ENCODE measurements at places on chromosomes 2 and 18. TPM values are rescaled to one million over a fixed set of nuclear protein-coding genes. Genes with fewer than 3 reads are reported as not detected.

DNA sequence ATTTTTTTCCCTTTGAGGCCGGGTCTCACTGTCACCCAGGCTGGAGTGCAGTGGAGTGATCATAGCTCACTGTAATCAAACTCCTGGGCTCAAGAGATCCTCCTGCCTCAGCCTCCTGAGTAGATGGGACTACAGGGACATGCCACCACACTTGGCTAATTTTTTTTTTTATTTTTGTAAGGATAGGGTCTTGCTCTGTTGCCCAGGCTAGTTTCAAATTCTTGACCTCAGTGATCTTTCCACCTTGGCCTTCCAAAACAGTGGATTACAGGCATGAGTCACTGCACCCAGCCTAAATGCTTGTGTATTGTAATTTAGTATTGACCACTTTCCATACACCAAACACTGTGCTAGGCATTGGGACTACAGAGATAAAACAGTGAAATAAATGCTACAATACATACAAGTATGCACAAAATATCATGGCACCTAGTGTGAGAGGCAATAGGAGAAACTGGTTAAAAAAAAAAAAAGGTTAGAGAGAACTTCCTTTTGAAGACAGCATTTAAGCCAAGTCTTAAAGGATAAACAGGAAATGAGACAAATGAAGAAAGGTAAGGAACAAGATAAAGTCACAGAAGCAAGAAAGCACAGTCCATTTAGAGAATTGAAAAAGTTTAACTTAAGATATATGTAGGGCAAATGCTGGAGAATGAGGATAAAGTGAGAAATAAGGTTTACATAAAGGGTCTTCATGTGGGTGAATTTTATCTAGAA, 113.4 kb downstream of the GORASP2 start:
- no peak for DNase-seq

- DNase-seq, result no peak
Measured at GRCh38 chr2:20513946-20514345, 67.1 kb downstream of the RHOB start.

GRCh38 chr18:72174972-72175649, 369.0 kb downstream of the CBLN2 start:
- DNase-seq, result no peak

- no peak for DNase-seq
Measured at GRCh38 chr18:56433919-56434318, 204.5 kb downstream of the TXNL1 start.

DNA sequence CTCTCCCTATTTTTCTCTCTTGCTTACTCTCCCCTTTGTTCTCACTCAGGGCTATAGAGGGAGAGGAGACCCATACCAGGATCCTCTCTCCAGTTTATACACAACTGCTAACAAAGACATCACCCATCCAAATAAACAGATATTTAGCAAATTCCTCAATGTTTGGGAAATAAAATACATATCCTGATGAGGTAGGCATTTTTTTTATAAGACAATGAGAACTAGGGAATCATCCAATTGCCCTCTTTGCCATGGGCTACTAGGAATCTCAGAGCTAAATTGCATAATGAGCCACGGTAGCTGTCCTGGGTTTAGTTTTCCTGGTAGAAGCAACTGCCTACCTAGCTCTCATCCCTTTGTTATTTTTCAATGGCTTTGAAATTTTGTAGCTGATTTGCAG, 27.1 kb downstream of the CAPN14 start:
- no peak for DNase-seq

GRCh38 chr2:172588931-172589330, 33.0 kb downstream of the PDK1 start:
- no peak for DNase-seq

DNA sequence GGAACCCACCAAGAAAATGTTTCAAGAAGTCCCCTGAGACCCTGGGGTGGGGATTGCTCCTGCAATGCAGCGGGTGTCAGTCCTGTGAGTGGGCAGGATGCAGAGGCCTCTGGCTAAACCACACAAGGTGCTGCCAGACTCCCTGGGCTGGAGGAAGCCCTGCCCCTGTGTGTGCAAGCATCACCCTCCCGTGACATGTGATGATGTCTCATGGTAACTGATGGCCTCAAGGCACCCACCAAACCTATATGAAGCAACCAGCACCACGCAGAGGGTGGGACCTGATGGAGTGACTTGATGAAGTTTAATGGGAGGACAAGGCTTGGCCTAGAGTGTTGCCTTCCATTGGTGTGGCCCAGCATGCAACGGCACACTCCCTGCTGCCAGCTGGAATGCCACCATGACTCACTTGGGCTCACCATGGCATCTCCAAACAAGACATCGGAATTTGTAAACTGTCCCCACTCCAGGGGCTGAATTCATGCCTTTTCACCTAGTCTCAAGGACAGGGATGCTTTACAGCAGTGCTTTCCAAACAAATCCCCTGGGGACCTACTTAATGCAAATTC, 8.7 kb upstream of the SLC14A1 start:
- no peak for DNase-seq

DNA sequence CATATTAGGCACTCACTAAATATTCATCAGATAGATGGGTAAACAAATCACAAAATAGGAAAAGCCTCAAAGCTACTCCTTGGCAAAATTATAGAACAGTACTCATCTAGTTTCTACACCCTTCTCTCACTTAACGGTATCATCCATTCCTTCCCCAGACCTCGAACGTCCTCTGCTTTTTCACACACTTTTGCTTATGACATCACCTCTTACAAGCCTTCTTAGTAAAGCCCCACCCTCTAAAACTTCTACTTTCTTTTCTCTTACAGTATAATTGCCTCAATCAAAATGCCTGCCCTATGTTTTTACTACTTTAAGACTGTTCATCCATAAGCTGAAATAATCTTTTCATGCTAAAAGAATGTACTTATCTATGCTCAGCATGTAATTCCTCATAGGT, 8.1 kb downstream of the CHN1 start:
- DNase-seq, result no peak

- DNase-seq, result no peak
Measured at GRCh38 chr2:189210250-189211087, 30.9 kb upstream of the COL5A2 start.

GRCh38 chr2:155730804-155731203, 601.7 kb downstream of the NR4A2 start:
- no peak for DNase-seq

DNA sequence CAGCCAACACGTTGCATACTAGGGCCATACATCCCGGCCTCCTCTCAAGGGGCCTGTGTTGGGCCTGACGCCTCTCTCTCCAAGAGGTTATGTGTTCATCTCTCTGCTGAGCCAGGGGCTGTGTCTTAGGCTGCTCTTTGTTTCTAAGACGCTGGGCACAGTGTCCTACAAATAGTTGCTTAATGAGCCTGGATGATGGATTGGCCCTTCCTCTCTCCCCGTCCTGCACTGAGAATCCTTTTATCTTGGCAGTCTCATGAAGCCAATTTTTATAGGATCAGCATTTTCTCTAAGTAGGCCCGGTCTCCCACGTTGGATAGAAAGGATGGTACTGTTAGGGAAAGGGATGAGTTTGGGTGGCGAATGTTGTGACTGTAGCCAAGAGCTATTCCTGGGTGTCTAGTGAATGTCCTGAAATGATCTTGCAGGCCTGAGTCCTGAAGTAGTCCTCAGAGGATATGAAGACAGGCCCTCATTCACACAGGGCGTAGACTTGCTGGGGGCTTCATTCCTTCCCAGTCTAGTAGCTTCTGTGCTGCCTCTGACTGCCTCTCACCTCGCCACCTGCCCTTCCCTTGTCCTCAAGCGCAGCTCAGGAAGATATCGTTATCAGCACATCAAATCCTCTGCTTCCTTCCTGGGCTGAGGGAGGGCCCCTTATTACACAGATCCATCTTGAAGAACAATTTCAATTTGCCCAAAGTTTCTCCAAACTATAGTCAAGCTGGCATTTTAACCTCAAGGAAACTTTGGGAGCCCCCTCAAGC, 8.8 kb downstream of the LBH start:
- DNase-seq, result no peak

DNA sequence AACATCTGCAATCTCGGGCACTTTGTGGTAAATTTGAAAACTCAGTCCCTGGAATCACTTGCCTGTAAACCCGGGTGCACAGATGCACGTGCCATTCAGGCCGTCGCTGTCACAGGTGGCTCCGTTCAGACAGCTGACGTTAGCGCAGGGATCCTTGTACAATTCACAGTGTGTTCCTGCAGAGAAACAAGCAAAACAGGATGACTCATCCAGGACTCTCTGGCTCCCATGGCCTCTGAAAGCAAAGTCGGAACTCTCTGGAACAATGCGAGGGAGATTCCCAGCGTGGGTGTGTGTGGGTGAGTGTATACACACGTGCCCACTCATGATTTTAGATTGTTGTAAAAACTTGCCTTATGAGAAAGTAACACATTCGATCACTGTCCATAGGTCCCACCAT, 136.1 kb upstream of the PID1 start:
- DNase-seq, result no peak

DNA sequence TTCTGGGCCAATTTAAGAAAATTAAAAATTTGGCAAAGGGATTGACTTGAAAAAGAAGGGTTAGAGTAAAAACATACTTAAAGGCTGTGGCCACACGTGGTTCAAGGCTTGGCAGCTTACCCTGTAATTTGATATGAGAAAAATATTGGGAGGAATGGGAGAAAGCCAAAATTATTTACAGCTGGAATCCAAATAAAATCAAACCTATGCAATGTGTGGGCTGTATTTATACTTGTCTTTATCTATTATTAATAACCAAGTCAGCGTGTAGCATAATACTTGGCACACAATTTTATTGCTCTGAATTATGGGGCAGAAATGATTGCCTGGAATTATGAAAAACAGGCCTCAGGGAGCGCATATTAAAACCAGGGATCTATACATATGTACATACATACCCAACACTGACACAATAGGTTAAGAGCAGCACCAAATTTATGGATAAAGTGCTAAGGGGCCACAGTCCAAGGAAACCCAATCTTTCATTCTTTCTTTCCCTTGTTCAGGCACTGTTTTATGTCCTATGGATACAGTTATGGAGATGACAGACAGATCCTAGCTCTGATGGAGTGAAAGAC, 35.6 kb downstream of the FAM124B start:
- DNase-seq, result no peak

DNA sequence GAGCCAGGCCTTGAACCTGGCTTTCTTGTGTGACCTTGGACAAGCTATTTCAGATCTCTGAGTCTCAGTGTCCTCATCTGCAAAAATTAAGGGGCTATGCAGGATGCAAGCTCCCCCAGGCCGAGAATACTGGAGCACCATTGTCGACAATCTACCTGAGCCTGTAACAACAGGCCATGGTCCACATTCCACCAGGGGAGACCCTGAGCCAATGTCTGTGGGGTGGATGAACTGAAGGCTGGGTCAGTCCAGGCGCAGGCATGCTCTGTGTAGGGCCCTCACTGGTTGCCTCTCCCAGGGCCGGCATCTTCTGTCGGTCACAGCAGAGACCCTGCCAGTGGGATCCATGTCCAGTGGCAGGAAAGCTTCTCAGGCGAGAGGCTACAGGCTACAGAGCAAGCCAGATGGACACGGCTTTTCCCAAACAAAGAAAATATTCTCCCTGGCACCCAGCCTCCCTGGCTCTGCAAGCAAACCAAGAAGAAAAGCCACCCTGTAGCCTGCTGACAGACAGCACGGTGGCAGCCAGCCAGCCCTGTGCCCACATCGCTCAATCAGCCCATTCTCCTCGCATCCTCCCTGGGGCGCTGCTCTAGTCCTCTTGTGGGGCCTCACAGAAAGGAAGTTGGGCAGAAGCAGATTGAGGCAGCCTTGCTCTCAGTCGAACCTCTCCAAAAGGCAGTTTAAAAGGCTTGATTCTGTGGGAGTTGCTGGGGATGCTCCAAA, 48.7 kb upstream of the FZD7 start:
- no peak for DNase-seq

GRCh38 chr18:12306752-12307700, 1.0 kb upstream of the TUBB6 start:
- DNase-seq, result no peak

GRCh38 chr2:224109751-224110150, 70.7 kb upstream of the SERPINE2 start:
- DNase-seq, result no peak

DNA sequence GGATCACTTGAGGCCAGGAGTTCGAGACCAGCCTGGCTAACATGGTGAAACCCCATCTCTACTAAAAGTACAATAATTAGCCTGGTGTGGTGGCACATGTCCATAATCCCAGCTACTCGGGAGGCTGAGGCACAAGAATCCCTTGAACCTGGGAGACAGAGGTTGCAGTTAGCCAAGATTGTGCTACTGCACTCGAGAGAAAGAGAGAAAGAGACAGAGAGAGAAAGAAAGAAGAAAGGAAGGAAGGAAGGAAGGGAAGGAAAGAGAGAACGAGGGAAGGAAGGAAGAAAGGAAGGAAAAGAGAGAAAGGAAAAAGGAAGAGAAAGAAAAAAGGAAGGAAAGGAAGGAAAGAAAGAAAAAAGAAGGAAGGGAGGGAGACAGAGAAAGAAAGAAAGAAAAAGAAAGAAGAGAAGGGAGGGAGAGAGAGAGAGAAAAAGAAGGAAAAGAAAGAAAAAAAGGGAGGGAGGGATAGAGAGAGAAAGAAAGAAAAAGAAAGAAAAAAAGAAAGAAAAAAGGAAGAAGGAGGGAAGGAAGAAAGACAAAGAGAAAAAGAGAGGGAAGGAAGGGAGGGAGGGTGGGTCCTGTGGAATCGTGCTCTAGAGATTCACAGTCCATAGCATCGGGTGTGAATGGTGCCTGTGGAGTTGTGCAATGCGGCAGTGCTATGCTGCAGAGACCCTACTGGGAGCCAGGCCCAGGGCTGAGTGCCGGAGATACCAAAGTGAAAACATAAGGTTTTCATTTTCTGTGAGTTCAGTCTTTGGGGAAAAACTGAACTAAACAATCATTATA, 4.6 kb upstream of the SDC1 start:
- DNase-seq, result no peak

LRRC30 gene
- total RNA-seq, result not detected

FAP gene
- total RNA-seq, result 0.50 TPM

MOCOS gene
- 0.36 TPM for total RNA-seq

FIGN gene
- total RNA-seq, result not detected

CNOT9 gene
- total RNA-seq, result 100 TPM

CCDC74A gene
- total RNA-seq, result 7.1 TPM
